ENCODE measurements at places on chromosomes 1 and 21.
A peak's percentile ranks its signal among the peaks of the same experiment; 100 is the strongest.

- H3K36me3 ChIP-seq = no peaks in the 10 kb centered on the region
- H3K27me3 ChIP-seq = peaks cover 2% of the 10 kb centered on the region
Measured at GRCh38 chr1:247824023-247824422, at the start of gene OR14A16. OR14A16 (minus strand) TSS chr1:247824119; CDS start chr1:247815729, 8,390 bp downstream.

GRCh38 chr1:147722124-147722523 lies 38.3 kb downstream of the GJA5 start:
- H3K36me3 ChIP-seq = no peaks in the 10 kb centered on the region
- peaks cover 4% of the 10 kb centered on the region for H3K27me3 ChIP-seq
- DNase-seq = no peak
- no peak overlapping the region for H3K4me3 ChIP-seq
- no peaks in the 10 kb centered on the region for H3K4me1 ChIP-seq

DNA sequence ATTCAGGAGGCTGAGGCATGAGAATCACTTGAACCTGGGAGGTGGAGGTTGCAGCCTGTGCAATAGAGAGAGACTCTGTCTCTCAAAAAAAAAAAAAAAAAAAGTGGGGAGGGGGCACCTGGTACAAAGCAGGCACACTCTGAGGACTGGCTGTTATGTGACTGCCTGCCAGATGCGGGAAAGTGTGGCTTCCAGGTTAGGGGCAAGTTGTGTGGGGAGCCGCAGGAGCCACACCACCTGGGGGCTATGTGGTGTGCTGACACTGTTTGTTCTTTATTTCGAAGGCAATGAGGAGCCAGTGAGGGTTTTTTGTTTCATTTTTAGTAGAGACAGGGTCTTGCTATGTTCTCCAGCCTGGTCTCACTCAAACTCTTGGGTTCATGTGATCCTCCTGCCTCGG lies 5.7 kb downstream of the THEMIS2 start:
- peaks cover 10% of the 10 kb centered on the region for H3K4me1 ChIP-seq
- H3K27me3 ChIP-seq = peaks cover 4% of the 10 kb centered on the region
- no peak for DNase-seq
- no peak overlapping the region for H3K4me3 ChIP-seq

DNA sequence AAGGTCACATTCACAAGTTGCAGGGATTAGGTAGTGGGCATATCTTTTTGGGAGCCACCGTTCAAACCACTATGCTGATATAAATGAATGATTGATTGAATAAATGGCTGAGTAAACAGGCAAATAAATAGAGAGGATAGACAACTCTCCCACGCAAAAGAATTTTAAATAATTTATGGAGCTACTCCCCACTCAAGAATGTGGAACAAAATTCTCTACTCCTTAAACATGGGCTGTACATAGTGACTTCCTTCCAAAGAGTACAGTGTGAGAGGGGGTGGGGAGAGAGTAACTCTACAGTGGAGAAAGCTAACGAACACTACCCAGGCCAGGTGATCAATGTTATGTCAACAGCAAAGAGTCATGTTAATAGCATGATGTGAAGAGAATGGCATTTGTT lies 40.7 kb downstream of the KRTAP19-8 start:
- H3K36me3 ChIP-seq = no peaks in the 10 kb centered on the region
- H3K27me3 ChIP-seq = no peaks in the 10 kb centered on the region
- no peak overlapping the region for H3K27ac ChIP-seq
- no peak overlapping the region for H3K4me3 ChIP-seq

- peaks cover 2% of the 10 kb centered on the region for H3K36me3 ChIP-seq
- DNase-seq = peak; percentile 45
- peak overlapping the region; percentile 63 for H3K4me3 ChIP-seq
- H3K4me1 ChIP-seq = peaks cover 20% of the 10 kb centered on the region
Measured at GRCh38 chr1:113058941-113059706, 13.9 kb upstream of the LRIG2 start.

DNA sequence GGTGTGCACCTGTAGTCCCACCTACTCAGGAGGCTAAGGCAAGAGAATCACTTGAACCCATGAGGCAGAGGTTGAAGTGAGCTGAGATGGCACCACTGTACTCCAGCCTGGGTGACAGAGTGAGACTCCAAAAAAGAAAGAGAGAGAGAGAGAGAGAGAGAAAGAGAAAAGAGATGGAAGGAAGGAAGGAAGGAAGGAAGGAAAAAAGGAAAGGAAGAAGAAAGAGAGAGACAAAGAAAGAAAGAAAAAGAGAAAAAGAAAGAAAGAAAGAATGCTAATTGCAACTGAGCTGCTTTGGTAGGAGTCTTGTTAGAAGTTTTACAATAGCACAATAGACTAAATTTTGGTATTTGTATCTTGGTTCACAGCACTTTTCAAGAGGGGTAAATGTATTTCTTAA lies 25.7 kb downstream of the TESK2 start:
- H3K4me3 ChIP-seq = no peak overlapping the region
- peaks cover 1% of the 10 kb centered on the region for H3K27me3 ChIP-seq
- no peak overlapping the region for H3K27ac ChIP-seq
- no peaks in the 10 kb centered on the region for H3K4me1 ChIP-seq
- H3K36me3 ChIP-seq = no peaks in the 10 kb centered on the region
- no peak for DNase-seq

- no peaks in the 10 kb centered on the region for H3K27me3 ChIP-seq
- no peak overlapping the region for H3K4me3 ChIP-seq
- no peak for DNase-seq
- H3K36me3 ChIP-seq = no peaks in the 10 kb centered on the region
- no peaks in the 10 kb centered on the region for H3K4me1 ChIP-seq
Measured at GRCh38 chr1:242225767-242226573, 227.1 kb upstream of the MAP1LC3C start.

- no peak for DNase-seq
- H3K36me3 ChIP-seq = peaks cover 7% of the 10 kb centered on the region
- peaks cover 9% of the 10 kb centered on the region for H3K27me3 ChIP-seq
- no peaks in the 10 kb centered on the region for H3K4me1 ChIP-seq
Measured at GRCh38 chr1:94101613-94102525, 19.1 kb downstream of the ABCA4 start.

DNA sequence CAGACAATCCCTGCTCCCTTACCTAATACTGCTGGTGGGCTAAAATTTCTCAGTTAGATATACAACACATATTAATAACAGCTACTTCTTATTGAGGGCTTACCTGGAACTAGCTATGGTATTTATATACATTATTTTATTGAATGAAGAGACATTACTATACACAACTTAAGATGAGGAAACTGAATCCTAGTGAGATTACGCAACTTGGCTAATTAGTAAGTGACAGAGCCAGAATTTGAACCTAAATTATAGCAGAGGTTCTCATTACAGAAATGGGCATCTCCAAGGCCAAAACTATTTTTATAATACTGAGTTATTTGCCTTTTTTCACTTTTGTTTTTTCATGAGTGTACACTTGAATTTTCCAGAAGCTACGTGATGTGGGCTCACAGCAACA lies 44.5 kb upstream of the SMYD2 start:
- peaks cover 4% of the 10 kb centered on the region for H3K36me3 ChIP-seq
- no peak for DNase-seq
- no peaks in the 10 kb centered on the region for H3K27me3 ChIP-seq
- no peak overlapping the region for H3K27ac ChIP-seq
- no peak overlapping the region for H3K4me3 ChIP-seq

DNA sequence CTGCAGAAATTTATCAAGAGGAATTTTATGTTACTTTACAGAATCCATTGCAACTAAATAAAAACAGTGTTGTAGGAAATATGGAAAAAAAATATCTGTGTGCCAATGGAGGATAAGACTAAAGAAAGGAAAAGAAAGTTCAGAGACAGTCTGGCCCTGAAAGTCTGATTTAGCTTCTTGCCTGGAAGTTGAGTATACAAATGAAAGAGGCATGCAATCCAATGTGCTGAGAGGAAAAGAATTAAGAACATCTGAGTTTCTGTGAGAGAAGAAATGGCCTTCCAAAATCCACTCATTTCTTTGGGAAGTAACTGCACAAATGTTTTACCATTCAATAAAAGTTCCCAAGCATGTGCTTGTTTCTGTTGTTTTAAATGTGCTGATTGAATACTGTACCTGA lies 65.1 kb downstream of the LHX9 start:
- H3K36me3 ChIP-seq = no peaks in the 10 kb centered on the region
- H3K27me3 ChIP-seq = no peaks in the 10 kb centered on the region
- H3K27ac ChIP-seq = no peak overlapping the region
- no peak for DNase-seq

- DNase-seq = no peak
- no peak overlapping the region for H3K4me3 ChIP-seq
- H3K4me1 ChIP-seq = peaks cover 3% of the 10 kb centered on the region
Measured at GRCh38 chr1:101242324-101243050, 5.7 kb downstream of the S1PR1 start.

DNA sequence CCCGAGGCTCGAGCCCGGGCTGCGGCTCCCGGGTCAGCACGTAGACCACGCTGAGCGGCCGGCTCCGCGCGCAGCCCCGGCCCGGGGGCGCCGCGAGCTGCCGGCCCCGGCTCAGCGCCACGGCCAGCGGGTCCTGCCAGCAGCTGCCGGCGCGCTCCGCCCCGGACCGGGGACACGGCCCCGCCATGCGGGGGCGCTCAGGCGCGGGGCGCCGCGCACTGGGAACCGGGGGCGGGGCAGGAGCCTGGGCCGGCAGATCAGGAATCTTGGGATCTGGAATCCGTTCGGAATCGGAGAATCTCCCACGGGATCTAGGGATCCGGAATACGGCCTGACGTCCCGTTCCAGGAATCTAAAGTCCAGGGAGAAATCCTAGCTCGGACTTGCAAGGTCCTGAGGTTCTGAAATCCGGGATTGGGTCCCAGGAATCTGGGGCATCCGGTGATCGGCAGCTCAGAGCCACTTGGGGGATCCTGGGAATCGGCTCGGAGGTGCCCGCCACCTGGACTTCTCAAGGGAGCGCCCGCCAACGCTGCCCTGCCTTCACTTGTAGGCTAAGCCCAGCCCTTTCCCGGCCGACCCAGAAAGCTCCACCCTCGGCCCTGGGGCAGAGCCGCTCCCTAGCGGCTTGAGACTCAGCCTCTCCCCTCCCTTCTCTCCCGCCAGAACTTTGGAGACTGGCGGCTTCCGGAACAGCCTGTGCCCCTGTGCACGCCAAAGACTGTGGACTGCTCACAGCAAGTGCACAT lies at the start of gene MAP3K6:
TSS of gene MAP3K6 (minus strand) at position 551 of the 749 bp plus-strand sequence. CDS start at position 187, 364 bp downstream.
- peak; percentile 73 for DNase-seq
- peaks cover 6% of the 10 kb centered on the region for H3K27me3 ChIP-seq
- no peaks in the 10 kb centered on the region for H3K36me3 ChIP-seq
- H3K4me1 ChIP-seq = peaks cover 8% of the 10 kb centered on the region

- H3K36me3 ChIP-seq = no peaks in the 10 kb centered on the region
- no peak overlapping the region for H3K4me3 ChIP-seq
- peaks cover 9% of the 10 kb centered on the region for H3K4me1 ChIP-seq
- DNase-seq = no peak
- no peaks in the 10 kb centered on the region for H3K27me3 ChIP-seq
- H3K27ac ChIP-seq = no peak overlapping the region
Measured at GRCh38 chr1:232263452-232263851, 366.5 kb downstream of the SIPA1L2 start.

- H3K4me3 ChIP-seq = no peak overlapping the region
- DNase-seq = no peak
- no peak overlapping the region for H3K27ac ChIP-seq
- no peaks in the 10 kb centered on the region for H3K27me3 ChIP-seq
- no peaks in the 10 kb centered on the region for H3K36me3 ChIP-seq
Measured at GRCh38 chr1:63723602-63724001, 50.2 kb upstream of the ROR1 start.

GRCh38 chr1:155307247-155307740 lies 1.4 kb upstream of the FDPS start:
- peak overlapping the region; percentile 57 for H3K4me3 ChIP-seq
- H3K36me3 ChIP-seq = no peaks in the 10 kb centered on the region
- DNase-seq = no peak
- peaks cover 21% of the 10 kb centered on the region for H3K27me3 ChIP-seq

GRCh38 chr1:7516341-7516740 lies 254.8 kb upstream of the VAMP3 start:
- DNase-seq = peak; percentile 61
- peaks cover 14% of the 10 kb centered on the region for H3K4me1 ChIP-seq
- H3K27ac ChIP-seq = peak overlapping the region; percentile 75
- peaks cover 6% of the 10 kb centered on the region for H3K36me3 ChIP-seq
- H3K4me3 ChIP-seq = no peak overlapping the region
- H3K27me3 ChIP-seq = peaks cover 6% of the 10 kb centered on the region

GRCh38 chr21:32520875-32521735 lies 64.2 kb downstream of the TCP10L start:
- H3K27me3 ChIP-seq = peaks cover 14% of the 10 kb centered on the region
- DNase-seq = peak; percentile 41
- peak overlapping the region; percentile 63 for H3K27ac ChIP-seq
- no peak overlapping the region for H3K4me3 ChIP-seq
- H3K36me3 ChIP-seq = peaks cover 10% of the 10 kb centered on the region
- peaks cover 19% of the 10 kb centered on the region for H3K4me1 ChIP-seq

DNA sequence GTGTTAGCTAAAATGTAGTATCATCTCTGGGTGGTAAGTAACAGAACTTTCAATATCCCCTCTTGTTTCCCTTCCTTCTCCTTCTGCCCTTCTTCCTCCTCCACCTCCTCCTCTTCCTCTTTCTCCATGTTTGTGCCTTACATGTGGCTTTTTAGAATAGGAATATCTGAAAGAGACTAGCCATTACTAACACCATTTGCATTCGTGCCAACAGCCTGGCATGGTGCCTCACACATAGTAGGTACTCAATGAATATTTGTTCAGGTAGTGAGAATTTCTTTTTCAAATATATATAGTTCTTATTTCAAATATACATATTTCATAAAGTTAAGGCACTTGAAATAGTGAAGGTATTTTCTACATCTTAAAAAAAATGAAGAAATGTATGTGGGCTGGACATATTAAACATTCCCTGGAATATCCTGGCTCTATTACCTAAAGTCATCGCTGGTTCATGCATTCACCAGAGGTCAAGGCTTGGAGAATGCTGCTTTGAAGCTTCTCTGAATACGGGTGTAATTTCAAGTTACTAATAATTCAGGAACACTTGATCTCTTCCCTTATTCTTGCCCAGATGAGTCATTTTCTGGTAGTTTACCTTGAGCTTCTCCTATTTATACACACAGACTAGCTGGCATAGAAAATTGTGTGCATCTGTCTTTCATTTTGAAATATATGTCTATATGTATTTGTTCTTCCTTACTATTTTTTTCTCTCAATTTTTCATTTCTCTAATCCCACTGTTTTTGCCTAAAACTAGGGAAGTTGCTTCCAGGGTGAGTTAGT lies 319.4 kb downstream of the TGFB2 start:
- no peak overlapping the region for H3K27ac ChIP-seq
- DNase-seq = no peak
- no peaks in the 10 kb centered on the region for H3K36me3 ChIP-seq
- peaks cover 7% of the 10 kb centered on the region for H3K4me1 ChIP-seq
- H3K4me3 ChIP-seq = no peak overlapping the region

- H3K27me3 ChIP-seq = peaks cover 1% of the 10 kb centered on the region
- H3K4me3 ChIP-seq = no peak overlapping the region
- DNase-seq = no peak
- H3K27ac ChIP-seq = no peak overlapping the region
- H3K36me3 ChIP-seq = no peaks in the 10 kb centered on the region
Measured at GRCh38 chr1:161111527-161111926, 6.3 kb downstream of the PFDN2 start.

- H3K4me1 ChIP-seq = no peaks in the 10 kb centered on the region
- H3K27ac ChIP-seq = no peak overlapping the region
- DNase-seq = no peak
- peaks cover 20% of the 10 kb centered on the region for H3K36me3 ChIP-seq
- no peak overlapping the region for H3K4me3 ChIP-seq
Measured at GRCh38 chr21:42997053-42997452, 22.7 kb downstream of the PKNOX1 start.

GRCh38 chr21:26408511-26408910 lies 164.6 kb downstream of the CYYR1 start:
- no peak overlapping the region for H3K27ac ChIP-seq
- peaks cover 3% of the 10 kb centered on the region for H3K27me3 ChIP-seq
- no peaks in the 10 kb centered on the region for H3K36me3 ChIP-seq
- no peak for DNase-seq

GRCh38 chr1:23444104-23444533 lies 19.6 kb upstream of the TCEA3 start:
- peaks cover 5% of the 10 kb centered on the region for H3K27me3 ChIP-seq
- H3K4me1 ChIP-seq = no peaks in the 10 kb centered on the region
- no peak for DNase-seq
- H3K36me3 ChIP-seq = no peaks in the 10 kb centered on the region
- no peak overlapping the region for H3K4me3 ChIP-seq
